ENCODE measurements at places on chromosomes 4 and X.

- peak; percentile 44 for DNase-seq
Observed at GRCh38 chrX:22063284-22063683, 31.2 kb downstream of the PHEX start.

- no peak for DNase-seq
Observed at GRCh38 chrX:131791608-131792355, 231.3 kb upstream of the STK26 start.

- DNase-seq = no peak
Observed at GRCh38 chr4:130955520-130955919, 1859.6 kb downstream of the C4orf33 start.

DNA sequence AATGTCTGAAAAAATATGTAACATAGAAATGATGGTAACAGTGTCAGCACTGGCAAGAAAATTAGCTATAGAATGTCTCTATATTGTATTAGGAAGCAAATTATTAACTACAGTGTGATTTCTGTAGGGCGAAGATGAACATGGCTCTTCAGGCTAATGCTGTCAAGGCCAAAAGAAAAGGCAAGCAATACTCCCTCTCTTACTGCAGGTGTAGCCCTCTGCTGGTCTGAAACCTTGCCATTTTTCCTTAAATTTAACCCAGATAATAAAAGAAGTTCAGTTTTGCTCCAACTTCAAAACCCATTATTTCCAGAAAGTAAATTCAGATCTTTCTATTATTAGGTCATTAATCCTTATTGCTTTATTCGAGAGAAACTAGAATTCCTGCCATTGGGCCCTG, 215.9 kb downstream of the LRBA start:
- no peak for DNase-seq

DNA sequence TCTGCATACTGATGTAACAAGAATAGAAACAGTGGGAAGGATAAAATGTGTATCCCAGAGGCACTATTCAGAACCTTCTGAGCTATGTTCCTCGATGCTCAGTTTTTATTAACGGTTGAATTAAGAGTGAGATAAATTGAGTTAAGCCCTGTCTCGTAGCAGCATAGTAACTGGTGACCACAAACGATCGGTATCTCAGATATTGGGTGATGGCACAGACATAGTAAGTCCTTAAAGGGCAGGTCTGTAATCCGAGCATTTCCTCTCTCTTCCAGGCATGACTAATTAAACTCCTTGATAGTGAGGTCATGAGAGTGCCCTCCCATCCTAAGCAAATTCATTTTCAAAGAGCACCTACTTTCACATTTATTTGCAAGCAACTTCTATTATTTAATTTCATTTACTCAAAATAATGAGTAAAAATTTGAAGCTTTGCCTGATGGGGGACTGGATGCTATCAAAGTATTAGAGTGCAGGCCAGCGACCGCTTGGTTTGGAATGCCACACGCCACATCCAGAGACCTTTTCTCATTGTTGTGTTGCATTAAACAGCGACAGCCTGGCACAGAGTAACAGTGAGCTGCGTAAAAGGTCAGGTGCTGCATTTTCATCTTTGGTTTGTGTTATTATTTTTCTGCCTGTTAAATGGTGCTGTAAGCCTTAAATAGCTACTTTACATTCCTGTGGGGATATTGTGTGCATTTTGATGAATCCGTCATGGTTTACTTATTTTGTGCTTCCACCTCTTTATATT, 101.9 kb downstream of the PCDH7 start:
- peak; percentile 33 for DNase-seq

GRCh38 chrX:33543757-33544156, 332.4 kb upstream of the DMD start:
- DNase-seq = no peak

DNA sequence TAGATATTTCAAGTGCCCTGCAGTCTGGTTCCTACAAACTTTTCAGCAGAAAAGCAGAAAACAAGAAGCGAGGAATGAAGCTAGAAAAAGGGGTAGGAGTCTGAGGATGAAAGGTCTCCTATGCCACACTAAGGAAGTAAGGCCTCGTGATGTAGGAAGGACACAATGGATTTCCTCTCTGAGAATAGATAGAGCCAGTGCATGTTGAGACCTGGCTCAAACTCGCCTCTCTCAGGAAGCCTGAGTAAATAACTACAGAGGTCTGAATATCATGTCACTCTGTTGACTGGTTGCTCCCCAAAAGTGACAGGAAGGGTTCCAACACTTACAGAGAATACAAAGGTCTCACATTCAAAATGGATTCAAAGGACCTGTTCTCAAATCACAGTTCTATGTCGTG, 93.3 kb downstream of the GRIA3 start:
- DNase-seq = no peak

DNA sequence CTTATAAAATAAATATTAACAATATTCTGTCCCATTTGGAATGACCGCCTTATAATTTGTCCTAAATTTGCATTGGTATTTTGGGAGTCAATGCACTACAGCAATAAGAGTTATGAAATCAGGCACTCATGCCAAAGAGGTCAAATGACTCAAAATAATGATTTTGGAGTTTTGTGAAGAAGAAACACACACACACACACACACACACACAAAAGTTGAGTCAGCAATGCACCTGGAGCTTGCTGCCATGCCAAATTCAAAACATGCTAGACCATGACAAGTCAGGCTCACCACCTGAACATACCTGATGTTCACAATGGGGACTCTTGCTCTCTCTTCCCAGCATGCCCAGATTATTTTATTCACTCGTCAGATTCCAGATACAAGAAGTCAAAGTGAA, 56.7 kb downstream of the PROM1 start:
- DNase-seq = no peak

GRCh38 chrX:10157032-10157341, 212 bp downstream of the CLCN4 start:
- DNase-seq = no peak

GRCh38 chr4:48778431-48779094, 1.5 kb downstream of the FRYL start:
- DNase-seq = peak; percentile 63

- no peak for DNase-seq
Observed at GRCh38 chr4:159292137-159292896, 189.4 kb downstream of the RAPGEF2 start.

DNA sequence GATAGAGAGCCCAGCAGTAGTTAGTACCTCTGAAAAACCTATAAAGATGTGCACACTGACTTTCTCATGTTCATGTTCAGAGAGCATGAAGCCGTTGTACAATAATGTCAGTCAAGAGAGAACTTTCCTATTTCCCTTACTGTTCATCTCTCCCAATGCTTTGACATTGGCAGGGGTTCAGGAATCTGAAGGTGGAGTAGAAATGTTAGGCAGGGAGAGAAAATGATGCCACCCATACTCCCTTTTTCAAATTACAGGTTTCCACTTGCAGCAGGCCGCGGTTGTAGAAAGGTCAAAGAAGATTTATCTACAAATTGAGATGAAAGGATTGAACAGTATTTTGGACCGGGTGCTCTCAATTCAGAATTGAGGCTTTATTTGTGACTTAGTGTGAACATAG, 84.3 kb downstream of the DCAF8L2 start:
- DNase-seq = no peak

DNA sequence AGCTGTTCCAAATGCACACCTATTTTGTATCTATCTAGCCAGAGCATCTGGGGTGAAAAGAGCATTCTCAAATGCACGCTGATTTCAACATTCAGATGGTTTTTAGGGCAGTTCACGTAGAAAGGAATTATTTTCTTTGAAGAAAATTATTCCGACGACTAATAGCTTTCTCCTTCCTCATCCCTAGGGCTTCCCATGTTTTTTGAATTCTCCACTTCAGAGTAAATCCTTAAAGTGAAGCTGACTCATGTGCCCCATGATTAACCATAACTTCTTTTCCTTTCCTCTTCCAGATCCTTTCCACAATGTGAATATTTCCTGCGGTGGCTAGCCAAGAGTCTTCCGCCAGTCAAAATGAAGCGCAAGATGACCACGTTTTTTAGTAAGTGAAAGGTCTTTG, 86.7 kb upstream of the PDHA1 start:
- DNase-seq = no peak

- DNase-seq = no peak
Observed at GRCh38 chr4:22877486-22878052, 184.8 kb downstream of the GBA3 start.

DNA sequence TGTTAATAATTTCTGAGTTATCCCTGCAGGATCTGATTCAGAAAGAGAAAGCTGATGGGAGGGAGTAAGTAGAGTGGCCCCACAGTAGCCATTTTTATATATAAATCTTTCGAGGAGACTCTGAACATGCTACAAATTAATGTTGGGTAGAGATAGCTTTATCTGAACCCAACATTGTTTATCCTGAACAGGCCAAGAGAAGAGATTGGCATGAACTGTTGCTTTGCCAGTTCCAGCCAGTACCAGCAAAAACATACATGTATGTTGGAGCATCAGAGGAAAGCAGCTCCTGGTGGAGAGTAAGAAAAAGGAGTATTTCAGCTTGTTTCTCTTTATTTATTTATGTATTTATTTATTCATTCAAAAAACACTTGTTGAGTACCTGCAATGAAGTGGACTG, 1.6 kb downstream of the MAOA start:
- no peak for DNase-seq

DNA sequence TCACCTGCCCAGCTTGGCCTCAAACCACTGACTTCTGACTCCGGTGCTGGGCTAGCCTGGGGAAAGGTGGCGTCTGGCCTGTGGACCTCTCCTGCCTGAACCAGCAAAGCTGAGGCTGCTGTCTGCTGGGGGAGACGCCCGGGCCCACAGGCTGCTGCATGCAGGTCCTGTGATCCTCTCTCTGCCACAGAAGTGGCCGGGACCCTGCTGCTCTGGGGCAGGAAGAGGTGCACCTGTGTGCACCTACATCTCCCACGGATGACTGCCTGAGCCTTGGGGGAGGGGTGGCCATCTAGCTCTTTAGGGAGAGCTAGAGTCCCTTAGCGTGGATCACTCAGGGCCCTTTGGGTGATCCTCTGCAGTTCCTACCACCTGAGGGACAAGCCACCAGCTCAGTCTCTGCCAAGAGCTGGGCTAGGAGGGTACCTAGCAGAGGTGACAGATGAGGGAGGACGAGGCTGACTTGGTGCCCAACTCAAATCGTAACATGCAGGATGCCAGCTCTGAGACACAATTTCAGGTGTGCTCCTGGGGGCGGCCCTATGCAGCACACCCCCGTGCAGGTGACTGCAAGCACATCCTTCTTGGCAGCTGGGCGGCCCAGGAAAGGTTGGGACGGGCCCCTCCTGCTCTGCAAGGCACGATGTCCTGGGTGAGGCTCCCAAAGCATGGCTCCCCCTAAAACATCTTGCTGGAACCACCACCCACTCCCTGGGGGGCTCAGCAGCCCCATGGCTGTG, 22.5 kb downstream of the LETM1 start:
- DNase-seq = no peak

DNA sequence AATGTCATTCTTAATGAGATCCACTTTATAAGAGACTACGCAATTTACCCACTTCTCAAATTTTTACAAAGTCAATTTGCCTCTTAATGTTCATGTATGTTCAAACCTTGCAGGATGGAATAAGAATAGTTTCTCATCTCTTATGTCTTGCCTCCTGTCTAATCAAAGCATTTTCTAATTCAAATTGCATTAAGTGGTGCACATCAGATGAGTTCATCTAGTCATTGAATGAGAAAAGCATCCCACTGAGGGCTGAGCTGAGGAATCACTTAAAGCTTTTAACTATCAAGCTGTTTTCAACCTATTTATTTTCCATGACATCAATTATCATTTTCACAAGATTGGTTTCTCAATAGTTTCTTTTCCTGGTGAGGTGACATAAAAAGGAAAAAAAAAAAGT, 1964.0 kb downstream of the PCDH7 start:
- no peak for DNase-seq

GRCh38 chr4:73979407-73979957, 2.3 kb downstream of the PF4 start:
- no peak for DNase-seq

DNA sequence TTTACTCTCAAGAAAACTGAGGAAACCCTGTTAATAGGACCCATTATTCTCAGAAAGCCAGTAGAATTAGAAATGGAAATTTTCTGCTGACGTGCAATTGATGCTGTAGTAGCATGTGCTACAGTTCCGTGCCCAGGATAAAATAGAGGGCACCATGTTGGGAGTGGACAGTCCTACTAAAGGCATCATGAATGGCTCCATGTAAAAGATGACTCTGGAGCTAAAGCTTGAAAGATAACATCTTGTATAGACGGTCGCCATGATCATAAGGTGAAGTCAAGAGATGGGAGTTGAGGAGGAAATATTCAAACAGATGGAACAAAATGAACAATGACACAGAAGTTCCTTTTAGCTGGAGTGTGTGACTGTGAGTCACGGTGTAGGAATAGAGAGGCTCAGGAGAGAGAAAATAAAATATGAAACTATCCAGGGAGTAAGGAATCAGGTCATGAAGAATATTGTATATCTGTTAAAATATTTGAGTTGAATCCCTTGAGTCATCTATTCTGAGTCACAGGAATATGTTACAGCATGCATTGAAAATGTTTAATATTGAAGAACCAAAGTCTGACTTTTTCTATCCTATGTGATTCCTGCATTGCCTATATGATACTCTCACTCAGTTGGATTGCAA, 31.8 kb downstream of the ANXA10 start:
- DNase-seq = peak; percentile 49

- no peak for DNase-seq
Observed at GRCh38 chrX:16638533-16638932, 11.4 kb upstream of the S100G start.

- DNase-seq = no peak
Observed at GRCh38 chr4:26263165-26263564, 57.6 kb upstream of the RBPJ start.

- DNase-seq = peak; percentile 76
Observed at GRCh38 chr4:11912886-11913285, 484.2 kb upstream of the HS3ST1 start.
